Stimulated activated CD8-positive, alpha-beta memory T cell treated with anti-CD3 and anti-CD28 coated beads, Interleukin-4, amount 100 ng/mL, for 4 hours (primary cell): ENCODE measurements at places on chromosomes 1 and 21.

GRCh38 chr1:162977944-162978568 lies 91.1 kb upstream of the RGS4 start:
- no peak for DNase-seq

DNA sequence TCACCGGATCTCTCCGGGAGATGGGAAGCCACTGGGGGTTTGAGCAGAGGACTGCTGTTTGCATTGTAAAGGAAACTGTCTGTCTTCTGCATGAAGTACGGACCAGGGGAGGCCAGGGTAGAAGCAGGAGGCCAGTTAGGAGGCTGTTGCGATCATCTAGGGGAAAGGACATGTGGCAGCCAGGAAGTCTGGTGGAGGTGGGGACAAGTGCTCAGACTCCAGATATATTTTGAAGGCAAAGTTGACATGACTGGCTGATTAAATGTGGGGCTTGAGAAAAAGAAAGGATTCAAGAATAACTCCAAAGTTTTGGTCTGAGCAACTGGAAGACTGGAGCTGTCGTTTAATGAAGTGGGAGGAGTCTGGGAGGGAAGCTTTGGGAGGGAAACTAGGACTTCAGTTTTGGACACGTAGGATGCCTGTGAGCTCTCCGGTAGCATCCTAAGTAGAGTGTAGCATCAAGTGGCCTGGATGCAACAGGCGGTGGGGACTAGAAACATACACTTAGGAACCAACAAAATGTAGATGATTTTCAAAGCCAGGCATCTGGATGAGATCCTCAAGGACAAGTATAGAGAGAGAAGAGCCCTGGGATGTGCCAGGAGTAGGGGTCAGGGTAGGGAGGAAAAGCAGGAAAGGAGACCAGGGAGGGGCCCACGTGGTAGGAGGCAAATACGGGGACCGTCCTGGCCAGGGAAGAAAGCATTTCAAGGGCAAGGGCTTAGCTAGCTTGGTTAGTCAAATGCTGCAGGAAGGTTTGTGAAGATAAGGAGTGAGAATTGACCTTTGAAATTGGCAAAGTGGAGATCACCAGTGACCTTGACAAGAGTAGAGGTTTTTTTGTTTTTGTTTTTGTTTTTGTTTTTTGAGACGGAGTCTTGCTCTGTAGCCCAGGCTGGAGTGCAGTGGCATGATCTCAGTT lies 3.7 kb upstream of the C1orf210 start:
- DNase-seq = no peak

GRCh38 chr21:15752763-15753407 lies 23.1 kb downstream of the USP25 start:
- no peak for DNase-seq

DNA sequence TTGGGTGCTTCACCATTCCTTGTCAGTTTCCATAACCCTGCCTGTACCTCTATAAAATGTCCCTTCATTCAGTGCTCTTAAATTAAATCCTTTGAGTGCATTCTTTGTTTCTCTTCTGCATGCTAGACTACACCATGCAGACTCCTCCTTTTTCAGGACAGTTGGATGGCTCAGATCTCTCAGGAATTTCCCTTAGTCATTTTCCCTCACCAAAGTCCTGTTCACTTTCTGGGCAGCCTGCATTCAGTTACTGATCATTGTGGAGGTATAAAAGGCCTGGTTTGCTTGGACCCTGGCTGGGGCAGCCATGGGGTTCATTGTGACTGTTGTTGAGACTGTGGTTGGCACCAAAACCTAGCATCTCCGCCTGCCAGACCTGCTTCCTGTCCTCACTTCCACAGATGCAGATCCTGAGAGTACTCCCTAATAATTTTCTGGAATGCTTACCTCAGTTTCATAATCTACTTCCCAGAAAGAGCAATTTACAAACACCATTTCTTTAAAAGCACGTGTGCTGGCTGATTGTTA lies 88.4 kb downstream of the PDE4B start:
- DNase-seq = no peak

GRCh38 chr1:156592910-156593660 lies 1.5 kb downstream of the NAXE start:
- no peak for DNase-seq

- no peak for DNase-seq
These were observed 34.0 kb downstream of the ST6GALNAC5 start for GRCh38 chr1:76901158-76901767.

DNA sequence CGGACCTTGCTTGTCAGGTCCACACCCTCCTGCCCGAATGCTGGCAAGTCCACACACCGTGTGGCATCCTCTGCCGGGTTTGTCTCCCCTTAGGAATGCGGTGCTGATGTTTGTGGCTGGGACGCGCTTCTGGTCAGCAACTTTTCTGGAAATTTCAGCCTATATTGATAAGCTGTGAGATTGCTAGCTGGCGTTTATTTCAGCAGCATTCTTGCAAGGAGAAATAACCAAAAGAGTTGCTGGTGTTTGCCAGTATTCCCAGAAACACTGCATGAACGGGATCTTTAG lies 601 bp downstream of the CEPT1 start:
- DNase-seq = no peak

- DNase-seq = no peak
These were observed 30.5 kb upstream of the B3GALT2 start for GRCh38 chr1:193216920-193217319.

GRCh38 chr1:167060141-167061072 lies 29.8 kb downstream of the GPA33 start:
- DNase-seq = no peak

- DNase-seq = no peak
These were observed 159.6 kb downstream of the TOMM20 start for GRCh38 chr1:234969011-234969441.

GRCh38 chr1:239952348-239953308 lies 139.1 kb upstream of the FMN2 start:
- no peak for DNase-seq

DNA sequence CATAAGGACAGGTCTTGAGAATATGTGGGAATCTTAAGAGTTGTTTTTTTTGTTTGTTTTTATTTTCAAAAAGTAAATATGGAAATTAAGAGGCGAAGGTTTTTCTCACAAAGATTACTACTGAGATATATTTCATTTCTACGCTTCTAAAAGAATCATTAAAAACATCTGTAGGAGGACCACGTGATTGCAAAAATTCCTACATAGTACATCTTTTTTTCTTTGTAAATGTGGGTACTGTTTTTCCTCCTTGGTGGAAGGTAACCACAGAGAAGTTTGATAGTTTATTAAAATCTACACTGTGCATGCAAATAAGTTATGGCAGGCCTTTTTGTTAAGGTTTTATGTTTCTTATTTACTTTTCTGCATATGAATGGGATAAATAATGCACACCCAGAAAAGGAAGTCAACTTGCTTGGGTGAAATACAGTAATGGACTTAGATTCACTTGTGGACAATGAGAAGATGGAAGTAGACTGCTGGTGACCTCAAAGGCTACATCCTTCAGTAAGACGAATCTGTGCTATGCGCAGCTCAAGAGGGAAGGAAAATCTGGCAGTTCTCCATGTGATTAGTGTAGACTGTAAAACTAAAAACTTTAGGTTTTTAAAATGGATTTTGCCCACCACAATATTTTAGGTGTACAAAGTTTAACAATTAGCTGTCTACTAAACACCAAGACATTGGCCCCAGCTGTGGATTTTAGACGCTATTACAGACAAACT lies 2.0 kb downstream of the AK5 start:
- DNase-seq = no peak

GRCh38 chr1:196305216-196305615 lies 303.0 kb downstream of the KCNT2 start:
- no peak for DNase-seq

DNA sequence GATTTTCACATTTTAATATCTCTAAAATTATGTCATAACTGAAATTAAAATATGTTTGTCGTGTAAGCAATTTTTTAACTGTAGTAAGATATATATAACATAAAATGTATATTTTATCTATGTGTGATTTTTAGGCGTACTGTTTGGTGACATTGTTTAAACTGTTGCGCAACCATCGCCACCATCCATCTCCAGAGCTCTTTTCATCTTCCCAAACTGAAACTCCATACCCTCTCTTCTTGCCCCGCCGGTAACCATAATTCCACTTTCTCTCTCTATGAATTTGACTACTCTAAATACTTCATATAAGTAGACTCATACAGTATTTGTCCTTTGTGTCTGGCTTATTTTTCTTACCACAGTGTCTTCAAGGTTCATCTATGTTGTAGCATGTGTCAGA lies 66.4 kb downstream of the DDX20 start:
- DNase-seq = no peak

DNA sequence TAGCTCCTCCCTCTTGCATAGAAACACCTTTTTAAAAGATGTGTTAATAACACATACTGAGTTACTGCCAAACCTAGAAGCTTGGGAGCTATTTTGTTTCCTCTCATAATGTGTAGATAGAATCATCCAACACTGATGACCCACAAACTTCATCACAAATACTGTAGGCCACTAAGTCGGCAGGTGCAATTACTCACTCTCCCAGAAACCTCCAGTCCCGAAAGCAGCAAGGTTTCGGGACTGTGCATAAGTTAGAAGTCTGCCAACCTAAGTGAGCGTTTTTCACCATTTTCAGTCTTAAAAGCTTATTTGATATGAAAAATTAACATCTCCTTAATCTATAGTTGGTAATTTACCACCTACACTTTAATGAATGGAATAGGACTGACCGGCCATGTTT lies 32.0 kb downstream of the C1orf198 start:
- no peak for DNase-seq

DNA sequence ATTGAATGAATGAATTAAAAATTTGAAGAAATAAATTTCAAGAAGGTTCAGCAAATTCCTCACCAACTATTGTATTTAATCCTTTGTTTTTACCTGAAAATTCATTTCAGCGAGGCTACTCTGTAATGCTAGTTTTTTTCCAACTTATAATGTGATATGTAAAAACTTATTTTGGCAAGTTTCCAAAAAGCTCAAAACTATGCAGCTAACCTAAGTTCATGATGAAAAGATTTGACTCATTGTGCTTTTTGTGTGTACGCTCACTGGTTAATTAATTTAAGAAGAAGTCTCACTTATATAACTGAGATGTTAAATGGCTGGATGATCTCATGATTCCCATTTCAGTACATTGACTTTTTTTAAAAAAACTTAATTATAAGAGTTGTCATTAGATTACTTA lies 196.0 kb upstream of the SAMSN1 start:
- no peak for DNase-seq

DNA sequence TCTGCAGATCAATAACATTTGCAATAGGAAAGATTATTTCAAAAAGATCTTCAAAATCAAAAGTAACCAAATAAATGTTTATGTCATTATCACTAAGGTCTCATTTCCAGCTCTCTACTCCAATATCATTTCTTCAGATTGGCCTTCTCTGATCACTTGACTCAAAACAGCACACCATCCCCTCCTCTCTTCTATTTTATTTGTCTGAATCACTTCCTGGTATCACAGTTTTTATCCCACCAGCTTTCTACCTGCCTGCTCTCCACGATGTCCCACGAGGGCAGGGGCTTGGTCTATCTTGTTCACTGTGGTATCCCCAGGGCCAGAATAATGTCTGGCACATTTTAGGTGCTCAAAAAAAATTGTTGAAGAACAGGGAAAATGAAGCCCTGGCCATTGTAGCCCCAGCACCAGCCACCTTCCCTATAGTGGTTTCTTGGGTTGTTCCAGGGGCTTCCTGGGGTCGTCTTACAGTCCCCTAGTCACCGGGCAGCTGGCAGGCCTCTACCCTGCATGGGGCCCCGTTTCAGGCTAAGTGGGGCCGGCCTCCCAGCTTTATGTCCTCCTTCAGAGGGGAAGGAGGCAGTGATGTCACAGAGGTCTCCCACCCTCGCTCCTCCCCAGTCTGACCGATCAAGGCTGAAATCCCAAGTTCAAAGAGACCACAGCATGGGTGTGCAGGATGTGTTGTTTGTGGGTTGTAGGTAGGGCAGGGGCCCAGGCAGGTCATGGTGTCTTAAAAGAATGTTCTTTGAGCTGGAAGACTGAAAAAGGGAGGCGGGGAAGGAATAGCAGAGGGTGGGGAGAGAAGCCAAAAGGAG lies 3.5 kb upstream of the PADI1 start:
- no peak for DNase-seq

- no peak for DNase-seq
These were observed 146.9 kb downstream of the MIS18A start for GRCh38 chr21:32131960-32132359.

DNA sequence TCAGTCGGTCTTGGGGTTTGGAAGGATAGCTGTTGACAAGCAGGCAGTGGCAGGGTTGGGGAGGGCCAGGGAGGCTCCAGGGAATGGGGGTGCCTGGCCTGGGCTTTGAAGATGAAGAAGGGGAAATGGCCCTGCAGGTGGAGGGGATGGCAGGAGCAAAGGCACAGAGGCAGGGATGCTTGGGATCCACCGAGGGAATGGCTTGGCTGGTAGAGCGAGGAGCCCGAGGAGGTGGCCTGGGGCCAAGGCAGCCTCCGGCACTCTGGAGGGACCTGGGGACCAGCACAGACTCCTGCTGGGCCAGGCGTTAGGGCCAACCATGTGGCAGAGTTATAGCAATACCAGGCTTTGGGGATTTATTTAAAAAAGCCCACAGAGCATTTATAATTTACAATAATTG lies 62.9 kb upstream of the EDN2 start:
- DNase-seq = no peak

- no peak for DNase-seq
These were observed 486.7 kb downstream of the SMYD3 start for GRCh38 chr1:246020211-246020954.

- DNase-seq = no peak
These were observed 7.5 kb downstream of the TMEM9 start for GRCh38 chr1:201146626-201147390.

DNA sequence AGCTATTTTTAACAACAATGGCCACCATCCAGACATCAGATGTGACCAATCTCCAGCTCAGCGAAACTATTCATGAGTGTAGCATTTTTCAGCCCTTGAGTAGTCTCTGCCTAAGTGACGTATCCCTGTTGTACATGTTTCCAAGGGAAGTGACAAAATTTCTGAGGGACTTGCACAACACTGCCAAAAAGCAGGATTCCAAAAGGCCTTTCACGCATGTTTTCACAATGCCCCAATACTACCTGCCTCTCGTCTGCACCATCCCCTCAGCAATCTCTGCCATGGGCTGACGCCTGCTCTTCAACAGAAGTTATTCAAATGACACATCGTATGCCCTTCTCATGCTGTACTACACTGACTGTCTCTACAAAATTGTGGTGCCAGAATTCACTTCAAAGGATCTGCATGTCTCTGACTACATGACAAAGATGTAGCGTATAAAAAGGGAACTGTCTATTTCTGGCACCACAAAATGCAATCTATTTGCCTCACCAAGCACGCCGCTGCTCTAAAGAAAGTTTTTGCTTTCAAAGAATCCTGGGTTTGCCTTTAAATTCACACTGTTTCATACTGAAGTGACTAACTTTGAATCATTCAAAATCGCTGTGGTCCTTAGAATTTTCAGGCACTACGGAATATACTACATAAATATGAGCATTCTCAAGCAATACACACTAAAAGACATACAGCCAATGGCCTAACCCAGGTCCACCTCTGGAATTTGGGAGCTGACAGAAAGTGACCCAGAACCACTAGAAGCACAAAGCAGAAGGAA lies 32.9 kb downstream of the JAK1 start:
- DNase-seq = no peak

DNA sequence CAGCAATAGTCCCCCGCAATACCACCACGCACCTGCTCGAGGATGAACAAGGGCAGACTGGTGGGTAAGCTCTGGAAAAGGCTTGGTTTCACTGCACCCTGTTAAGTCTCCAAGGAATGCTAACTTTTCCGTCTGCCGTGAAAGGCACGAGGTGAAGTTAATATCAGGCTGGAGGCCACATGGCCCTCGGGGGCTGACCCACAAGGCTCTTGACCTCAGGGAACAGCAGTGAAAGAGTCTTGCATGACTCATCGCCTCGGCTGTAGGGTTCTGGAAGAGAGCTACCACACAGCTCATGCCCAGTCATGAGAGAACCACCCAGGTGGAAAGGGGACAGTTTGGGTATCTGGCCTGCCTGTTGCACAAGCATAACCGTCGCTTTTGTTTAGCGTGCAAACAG lies 24.7 kb downstream of the SCCPDH start:
- no peak for DNase-seq
